ENCODE measurements at places on chromosomes 12 and 14.

DNA sequence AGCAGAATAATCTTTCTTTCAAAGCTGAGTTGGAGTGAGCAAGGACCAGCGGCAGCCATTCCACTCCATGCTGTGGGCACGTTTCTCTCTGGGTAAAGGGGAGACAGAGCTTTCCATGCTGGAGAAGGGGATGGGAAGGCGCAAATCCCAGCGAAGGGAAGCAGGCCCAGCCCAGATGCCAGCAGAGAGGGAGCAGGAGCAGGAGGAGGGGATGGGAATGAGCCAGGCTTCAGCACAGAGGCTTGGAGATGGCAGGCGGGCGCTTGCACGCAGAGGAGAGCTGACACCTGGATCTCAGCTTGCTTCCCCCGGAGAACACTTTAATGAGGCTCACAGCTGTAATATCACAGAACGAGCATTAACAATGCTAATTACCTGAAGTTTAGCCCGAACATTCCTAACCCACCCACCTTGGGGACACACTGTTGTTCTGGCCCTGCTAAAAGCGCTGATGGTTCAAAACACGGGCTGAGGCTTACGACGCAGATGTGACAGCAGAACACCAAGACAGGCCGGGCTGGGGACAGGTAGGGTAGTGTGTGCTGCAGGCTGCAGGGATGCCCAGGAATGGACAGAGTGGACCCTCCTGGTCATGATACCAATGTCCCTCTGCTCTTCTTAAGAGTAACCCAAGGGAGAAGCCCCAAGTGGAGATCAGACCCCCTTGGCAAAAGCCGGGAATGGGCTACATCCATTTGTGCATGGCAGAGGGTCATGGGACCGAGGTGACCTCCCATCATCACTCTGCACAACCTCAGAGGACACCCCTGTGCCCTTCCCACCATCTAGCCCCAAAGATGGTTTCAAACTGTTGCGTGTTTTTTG lies 288.6 kb downstream of the DPF3 start:
- DNase-seq = no peak

DNA sequence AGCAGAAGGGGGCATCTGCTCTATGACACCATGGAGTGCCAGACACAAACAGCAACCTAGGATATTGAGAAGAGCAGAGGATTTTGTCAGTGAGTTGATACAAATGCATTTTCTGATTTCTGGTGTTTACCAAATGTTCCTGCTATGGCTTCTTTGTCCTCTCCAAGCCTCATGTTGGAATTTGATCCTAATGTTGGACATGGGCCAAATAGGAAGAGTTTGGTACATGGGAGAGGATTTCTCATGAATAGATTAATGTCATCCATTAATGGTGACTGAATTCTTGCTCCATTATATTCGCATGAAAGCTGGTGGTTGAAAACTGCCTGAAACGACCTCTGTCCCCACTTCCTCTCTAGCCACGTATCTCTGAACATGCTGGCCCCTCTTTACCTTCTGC lies 1002.2 kb upstream of the FLRT2 start:
- DNase-seq = no peak

DNA sequence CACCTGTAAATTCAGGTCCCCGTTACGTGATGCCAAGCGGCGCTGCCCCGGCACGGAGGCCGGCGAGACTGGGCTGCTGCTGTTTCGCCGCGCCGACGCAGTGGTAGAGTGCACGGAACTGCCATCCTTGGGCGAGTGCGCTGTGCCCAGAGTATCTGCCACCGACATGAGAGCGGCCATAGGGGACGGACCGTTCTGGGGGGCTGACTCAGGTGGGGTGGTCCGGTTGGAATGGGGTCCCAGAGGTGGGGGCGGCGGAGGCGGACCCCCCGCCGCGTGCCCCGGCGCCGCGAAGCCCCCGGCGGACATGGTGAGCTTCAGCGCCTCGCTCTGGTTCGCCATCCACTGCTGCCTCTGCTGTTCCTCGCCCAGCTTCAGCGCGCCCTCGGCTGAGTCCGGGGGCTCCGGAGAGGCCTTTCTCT lies 2.8 kb downstream of the IRF2BPL start:
- no peak for DNase-seq

DNA sequence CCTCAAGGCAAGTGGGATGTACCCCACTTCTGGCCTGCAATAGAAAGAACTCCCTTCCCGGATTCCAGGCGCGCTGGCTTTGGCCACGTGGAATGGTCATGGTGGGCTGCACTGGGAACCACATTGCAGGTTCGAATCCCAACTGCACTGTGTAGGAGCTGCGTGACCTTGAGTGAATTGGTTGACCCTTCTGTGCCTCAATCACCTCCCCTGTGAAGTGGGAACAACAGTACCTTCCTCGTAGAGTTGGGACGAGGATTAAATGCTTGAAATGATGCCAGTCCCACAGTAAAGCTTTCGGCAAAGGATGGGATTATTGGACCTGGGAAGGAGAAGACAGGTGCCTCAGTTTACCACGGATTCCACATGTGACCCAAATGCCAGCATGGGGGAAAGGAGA lies 36.8 kb upstream of the MYL2 start:
- DNase-seq = no peak

DNA sequence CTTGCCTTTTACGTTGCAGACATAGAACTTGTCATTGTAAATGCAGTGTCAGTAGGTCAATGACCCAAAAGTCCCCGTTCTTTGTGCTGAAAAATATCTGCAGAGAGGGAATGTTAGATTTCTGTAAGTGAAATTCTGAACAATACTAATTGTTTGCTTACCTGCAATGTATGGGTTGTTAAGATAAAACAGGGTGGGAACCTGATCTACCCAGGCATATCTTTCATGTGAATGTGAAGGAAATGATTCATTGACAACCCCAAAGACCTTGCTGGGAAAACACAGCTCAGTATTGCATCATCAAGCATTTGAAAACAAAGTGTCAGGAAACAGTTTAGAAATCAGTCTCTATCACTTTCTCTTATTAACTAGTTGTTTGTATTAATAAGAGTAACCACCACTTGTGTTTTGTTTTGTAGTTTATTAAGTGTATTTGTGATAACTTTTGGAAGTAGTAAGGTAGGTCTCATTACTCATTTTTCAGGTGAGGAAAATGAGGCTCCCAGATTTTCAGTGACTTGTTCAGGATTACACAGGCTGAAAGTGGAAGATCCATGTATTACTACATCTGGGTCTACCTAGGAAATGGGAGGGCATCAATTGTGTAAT lies 57.9 kb upstream of the SLC38A2 start:
- DNase-seq = peak; percentile 32

GRCh38 chr14:35985474-35986218 lies 159.5 kb downstream of the BRMS1L start:
- no peak for DNase-seq

DNA sequence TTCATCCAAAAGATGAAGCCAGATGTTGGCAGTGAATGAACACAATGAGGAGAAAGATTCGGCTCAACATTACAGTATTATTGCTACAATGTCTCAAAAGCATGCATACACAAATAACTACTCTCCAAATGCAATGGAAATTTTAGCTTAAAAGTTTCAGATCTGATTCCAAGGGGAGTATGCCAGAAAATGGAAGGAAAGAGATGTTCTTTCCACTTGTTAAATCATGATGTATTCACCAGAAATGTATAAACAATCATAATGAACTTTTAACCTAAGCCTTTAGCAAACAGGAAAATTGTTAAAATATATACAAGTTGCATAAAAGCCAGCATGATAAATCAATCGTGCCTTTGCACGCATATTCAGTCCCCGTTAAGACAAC lies 62.1 kb downstream of the SH2B3 start:
- no peak for DNase-seq

- no peak for DNase-seq
These were observed 151.8 kb upstream of the NPAS3 start for GRCh38 chr14:32786886-32787285.

GRCh38 chr12:128657378-128657777 lies 166.4 kb downstream of the SLC15A4 start:
- DNase-seq = no peak

- no peak for DNase-seq
These were observed 67.5 kb upstream of the DAAM1 start for GRCh38 chr14:59120921-59121320.

DNA sequence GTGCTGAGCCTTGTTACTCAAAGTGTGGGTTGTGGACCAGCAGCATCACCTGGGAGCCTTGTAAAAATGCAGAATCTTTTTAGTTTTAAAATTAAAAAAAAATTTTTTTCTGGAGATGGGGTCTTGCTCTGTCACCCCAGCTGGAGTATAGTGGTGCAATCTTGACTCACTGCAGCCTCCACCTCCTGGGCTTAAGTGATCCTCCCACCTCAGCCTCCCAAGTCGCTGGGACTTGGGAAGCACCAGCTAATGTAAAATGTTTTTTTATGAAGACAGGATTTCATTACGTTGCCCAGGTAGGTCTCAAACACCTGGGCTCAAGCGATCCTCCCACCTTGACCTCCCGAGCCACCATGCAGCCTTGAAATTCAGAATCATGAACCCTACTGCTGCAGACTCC lies 14.4 kb downstream of the MYBPC1 start:
- DNase-seq = no peak

- DNase-seq = no peak
These were observed 14.1 kb downstream of the CCDC63 start for GRCh38 chr12:110860833-110861296.

DNA sequence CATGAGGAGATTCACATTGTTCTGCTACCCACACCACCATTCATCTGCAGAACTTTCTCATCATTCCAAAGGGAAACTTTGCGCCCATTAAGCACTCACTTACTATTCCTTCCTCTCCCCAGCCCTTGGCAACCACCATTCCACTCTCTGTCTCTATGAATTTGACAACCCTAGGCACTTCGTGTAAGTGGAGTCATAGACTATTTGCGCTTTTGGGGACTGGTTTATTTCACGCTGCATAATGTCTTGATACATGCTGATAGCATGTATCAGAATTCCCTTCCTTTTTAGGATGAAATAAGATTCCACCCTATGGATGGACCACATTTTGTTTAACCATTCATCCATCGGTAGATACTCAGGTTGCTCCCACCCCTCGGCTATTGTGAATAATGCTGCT lies 4.5 kb upstream of the EML1 start:
- DNase-seq = no peak

DNA sequence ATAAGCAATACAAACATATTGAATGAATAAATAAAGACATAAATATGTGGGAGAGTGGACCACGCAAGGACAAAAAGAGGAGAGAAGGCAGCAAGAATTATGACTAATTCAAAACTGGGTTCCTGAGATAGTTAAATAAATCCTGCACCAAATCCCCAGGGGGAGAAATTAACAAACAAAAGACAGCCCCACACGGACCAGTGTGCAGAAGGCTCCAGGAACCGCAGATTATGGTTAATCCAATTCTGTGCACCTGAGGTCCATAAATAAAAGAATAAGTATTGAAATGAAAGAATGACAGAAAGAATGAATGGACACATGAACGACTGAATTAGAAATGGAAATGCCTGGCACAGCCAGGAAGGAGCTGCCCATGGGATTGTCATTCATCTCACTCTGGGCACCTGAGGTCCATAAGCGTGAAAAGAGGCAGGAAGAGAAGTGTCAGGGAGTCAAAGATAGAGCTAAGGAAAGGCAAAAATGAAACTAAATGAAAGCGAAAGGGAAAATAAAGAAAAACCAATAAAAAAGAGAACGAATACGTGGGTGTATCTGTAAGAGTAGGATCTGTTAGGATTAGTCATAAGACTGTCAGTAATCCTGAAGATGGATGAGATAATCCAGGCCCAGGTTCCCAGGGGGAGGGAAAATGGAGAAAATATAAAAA lies 23.3 kb downstream of the MEG3 start:
- DNase-seq = no peak

DNA sequence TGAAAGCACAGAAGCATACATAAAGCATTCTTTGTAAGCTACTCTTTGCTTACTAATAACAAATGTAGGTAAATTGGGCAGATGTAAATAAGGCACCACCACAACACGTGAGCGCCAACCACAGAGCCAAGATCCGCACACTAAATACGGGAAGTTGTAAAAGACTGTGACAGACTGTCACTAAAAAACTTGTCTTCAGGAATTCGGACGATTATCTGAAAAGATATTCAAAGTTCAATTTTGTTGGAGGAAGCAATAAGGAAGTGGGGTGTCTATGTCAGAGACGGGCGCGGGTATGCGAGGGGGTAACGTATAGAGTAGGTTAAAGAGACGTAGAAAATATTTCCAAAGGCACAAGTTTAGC lies 1.5 kb upstream of the HSP90B1 start:
- DNase-seq = peak; percentile 30

DNA sequence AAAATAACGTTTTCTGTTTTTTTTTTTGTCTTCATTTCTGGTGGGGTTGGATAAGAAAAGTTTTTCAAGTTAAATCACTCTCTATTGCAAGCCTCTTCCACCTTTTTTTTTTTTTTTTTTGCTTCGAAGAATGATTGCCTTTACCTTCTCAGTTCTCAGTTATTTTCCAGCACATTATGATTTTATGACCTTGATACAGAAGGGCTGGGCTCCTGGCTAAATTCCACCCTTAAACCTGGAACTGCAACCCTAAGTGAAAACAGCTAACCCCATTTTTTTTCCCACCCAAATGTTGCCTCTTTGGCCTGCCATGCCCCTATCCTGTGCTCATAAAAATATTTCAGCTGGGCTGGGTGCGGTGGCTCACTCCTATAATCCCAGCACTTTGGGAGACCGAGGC lies 31.4 kb downstream of the PSEN1 start:
- DNase-seq = no peak

GRCh38 chr14:36556811-36557433 lies 25.5 kb downstream of the NKX2-8 start:
- DNase-seq = peak; percentile 48

DNA sequence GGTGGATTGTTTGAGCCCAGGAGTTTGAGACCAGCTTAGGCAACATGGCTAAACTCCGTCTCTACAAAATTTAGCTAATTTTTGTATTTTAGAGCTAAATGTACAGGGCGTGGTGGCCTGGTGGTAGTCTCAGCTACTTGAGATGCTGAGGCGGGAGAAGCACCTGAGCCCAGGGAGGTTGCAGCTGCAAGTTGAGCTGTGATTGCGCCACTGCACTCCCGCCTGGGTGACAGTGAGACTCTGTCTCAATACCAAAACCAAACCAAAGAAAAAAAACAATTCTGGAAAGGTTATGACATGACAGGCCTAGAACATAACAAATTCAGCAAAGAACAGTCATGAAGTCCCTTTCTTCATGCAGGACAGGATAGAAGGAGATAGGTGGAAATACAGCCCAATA lies 25.7 kb downstream of the WDR89 start:
- DNase-seq = no peak

GRCh38 chr14:68695326-68695768 lies 97.5 kb downstream of the ZFP36L1 start:
- DNase-seq = peak; percentile 92
